Cerebellar nuclear complex (tissue), 1 donor: ENCODE measurements at places on chromosomes 1 and 21.

GRCh38 chr21:41480086-41480690, 27.8 kb downstream of the TMPRSS2 start:
- DNase-seq: no peak

- no peak for DNase-seq
These were observed 11.7 kb upstream of the FOXO6 start for GRCh38 chr1:41349361-41350054.

- no peak for DNase-seq
These were observed 85.0 kb downstream of the EPS15 start for GRCh38 chr1:51433972-51434510.

GRCh38 chr21:16594191-16594590, 864.4 kb downstream of the USP25 start:
- DNase-seq: no peak

- DNase-seq: no peak
These were observed 99.0 kb upstream of the ADGRL4 start for GRCh38 chr1:79105500-79105899.
